Activated CD4-positive, alpha-beta T cell treated with anti-CD3 and anti-CD28 coated beads for 4 hours (primary cell): ENCODE measurements at places on chromosomes 5 and 9.

- no peak for DNase-seq
Measured at GRCh38 chr5:66174338-66174737, 30.2 kb downstream of the SREK1 start.

DNA sequence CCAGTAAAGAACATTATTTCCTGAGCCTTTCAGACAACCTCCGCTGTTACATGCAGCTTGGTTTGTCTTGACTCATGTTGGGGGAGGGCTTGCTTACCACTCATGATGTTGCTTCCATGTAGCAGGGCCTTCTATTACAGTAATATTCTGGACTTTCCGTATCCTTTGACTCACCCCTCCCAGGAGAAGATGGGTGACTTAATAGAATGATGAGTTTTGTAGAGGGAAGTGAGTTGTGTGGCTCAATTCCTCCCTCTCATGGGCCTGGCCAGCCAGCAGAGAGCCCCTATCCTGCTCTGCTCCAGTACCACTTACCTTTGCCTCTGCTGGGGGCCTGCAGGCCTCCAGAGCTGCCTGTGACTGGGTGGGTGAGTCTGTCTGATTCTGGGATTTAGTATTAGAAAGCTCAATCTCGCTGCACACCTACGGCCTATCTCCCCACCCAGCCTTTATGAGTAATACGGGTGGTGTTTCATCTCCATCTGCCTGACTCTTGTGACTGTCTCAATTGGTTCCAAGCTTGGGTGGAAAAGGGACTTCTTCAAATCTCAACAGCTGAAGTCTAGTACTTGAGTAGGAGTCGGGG, 52.6 kb upstream of the KLF9 start:
- peak; percentile 30 for DNase-seq

GRCh38 chr5:69414885-69415583, at the start of gene MARVELD2:
Gene MARVELD2, plus strand, starts transcription at chr5:69415116. Its CDS starts 4,270 bp downstream, at chr5:69419386.
- DNase-seq = peak; percentile 50

DNA sequence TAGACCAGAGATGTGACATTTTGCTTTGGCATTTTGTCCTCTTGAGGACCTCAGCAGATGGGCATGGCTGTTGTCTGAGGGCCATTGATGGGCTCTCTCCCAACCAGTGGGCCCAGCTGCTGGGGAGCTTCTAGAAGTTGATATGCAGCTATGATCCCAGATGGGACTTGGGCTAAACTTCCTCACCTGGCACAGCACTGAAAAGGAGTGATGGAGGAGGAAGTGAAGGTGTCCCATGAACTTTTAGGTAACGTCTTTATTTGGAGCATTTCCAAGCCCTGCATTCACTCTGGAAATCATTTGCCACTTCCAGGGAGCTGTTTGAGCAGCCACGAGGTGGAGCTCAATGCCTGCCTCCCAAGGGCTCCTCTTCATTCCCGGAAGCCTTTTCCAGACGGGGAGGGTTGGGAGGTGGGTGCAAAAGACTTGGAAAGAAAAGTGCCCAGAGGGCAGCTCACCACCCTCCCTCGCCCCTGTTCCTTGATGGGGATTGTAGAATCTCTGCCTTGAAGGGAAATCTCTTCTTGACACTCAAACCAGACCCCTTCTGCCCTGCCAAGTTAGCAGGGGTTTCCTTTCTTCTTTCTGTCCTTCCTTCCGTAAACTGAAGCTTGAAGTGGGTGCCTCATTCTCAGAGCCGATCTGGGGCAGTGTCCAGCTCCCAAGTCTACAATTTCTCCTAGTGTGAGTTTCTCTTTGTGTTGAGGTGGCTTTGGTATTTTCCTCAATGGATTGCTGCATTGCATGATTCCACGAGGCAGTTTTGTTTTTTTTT, 18.1 kb upstream of the NEUROG1 start:
- DNase-seq = no peak

GRCh38 chr9:28365020-28365640, 791.8 kb upstream of the C9orf72 start:
- DNase-seq = no peak

DNA sequence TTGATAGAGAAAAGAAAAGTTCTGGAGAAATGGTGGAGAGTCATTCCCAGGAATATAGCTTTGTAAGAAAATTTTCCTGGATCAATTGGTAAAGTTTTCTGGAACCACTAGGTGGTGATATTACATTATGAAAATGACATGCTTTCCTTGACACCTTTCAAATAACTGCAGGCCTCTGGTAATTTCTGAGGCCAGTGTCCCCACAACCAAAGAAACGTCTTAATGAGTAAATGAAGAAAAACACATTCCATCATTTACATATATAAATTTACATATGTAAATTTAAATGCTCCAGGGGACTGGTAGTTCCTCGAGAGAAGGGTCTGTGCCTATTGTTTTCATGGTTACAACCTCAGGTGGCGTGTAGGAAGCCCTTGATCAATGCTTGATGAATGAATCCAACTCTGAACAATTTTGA, 17.2 kb upstream of the RGS3 start:
- DNase-seq = peak; percentile 9

DNA sequence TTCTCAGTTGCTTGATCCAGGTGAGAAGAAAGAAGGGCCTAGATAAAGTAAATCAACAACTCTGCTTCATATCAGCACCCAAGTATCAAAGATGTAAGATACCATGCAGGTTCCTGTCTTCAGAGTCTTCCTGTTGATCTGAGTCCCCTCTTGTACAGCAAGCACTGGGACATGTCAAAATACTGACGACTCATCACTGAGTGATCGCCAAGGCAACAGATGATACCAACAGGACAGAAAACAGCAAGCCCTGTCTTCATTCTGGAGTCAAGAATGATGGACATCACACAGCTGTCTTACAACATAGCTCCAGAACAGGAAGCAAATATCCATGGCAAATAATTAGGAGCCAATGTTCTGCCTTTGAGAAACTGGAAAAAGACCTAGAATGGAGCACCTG, 83.7 kb downstream of the TARS1 start:
- no peak for DNase-seq

GRCh38 chr5:9932770-9933169, 302.6 kb upstream of the TAS2R1 start:
- no peak for DNase-seq

DNA sequence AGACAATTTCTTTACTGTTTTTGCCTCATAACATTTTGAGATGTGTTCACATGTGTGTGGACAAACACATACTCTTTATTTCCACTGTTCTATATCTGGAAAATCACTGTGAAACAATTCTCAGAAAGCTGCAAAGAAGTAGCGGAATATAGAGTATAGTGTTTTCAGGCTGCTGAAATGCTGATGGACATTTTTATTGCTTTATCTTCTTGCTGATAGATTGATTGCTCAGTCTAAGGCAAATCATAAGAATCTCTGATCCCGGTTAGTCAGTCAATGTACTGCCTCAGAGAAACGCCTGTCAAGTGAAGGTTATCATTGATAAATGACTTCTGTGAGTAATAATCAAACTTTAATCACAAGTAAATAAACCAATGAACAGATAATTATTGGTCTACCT, 364.9 kb upstream of the CTNND2 start:
- DNase-seq = no peak

- DNase-seq = no peak
Measured at GRCh38 chr9:97773723-97774122, 76.6 kb upstream of the XPA start.

DNA sequence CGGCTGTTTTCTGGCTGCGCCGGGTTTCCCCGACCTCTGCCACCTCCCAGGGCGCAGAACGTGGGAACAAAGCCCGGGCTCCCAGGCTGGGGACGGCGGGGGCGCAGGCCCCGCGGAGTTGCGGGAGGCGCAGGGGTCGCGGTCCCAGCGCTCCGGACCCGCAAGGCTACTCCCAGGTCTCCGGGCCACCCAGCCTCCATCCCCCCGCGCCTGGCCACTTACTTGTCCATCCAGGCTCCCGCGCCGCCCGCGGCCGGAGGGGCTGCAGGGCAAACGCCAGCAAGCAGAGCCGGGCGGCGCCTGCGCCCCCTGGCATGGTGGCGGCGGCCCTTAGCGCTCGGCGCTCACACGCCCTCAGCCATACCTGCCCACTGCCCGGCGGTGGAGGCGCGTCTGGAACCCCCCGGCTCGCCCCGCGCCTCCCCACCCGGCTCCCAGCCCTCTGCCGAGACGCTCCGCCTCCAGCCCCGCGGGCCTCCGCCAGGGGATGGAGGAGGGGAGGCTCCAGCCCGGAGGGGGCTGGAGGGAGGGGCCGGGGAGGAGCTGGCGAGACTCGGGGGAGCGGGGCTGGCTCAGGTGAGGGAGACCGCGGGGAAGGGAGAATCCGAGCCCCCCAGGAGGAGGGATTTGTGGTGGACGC, at the start of gene ADAM19:
TSS of gene ADAM19 (minus strand) at position 395 of the 640 bp plus-strand sequence. CDS start at position 316, 79 bp downstream.
- peak; percentile 62 for DNase-seq

DNA sequence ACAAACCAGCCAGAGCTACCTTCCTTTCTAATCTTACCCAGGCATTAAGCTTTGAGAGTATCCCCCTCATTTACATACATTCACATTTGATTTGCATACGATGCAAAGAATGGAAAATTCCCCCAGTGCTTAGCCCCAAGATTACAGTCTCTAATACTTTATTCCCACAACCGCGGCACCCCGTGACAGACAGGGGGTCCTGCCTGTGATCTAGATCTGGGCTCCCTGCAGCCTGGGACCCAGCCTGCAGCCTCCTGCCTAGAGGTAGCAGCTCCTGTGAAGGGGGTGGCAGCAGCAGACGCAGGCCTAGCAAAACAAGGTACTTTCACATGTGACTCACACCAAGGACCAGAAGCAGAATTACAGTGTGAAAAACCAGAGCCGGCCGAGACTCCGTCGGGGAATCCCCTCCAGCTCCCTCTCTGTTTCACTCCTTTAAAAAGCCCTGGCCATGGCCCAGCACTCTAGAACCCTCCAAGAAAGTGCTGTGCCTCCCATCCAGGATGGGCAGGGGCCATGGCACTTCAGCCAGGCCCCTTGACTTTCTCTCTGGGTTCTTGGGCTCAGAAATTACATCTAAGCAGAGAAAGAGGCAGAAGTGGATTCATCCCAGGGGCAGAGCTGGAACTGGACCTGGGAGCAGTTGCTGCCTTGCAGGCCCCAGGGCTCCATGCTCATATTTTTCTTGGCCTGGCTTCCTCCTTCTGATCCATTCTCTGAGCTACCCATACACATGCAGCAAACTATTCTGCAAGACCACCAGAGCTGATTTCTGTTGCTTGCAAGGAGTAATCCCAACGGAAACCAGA, 14.0 kb upstream of the TCF7 start:
- peak; percentile 85 for DNase-seq

GRCh38 chr9:125851979-125852378, 104.8 kb downstream of the PBX3 start:
- DNase-seq = no peak

DNA sequence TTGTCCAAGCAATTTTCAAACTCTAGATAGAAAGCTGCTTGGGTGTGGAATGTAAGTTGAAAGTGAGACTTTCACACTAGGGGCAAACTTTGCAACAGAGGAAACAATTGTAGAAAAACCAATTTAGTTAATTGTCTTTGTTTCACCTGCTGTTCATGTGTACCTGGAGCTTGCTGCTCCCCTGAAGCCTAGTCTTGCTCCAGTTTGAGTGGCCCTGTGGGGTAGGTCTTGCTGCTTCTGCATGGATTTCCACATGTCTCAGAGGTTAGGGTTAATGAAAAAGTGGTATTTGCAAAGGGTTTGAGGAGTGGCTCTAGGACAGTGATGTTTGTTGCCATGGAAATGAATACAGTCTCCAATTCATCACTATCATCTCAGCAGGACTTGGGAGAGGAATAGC, 182.2 kb downstream of the FSTL4 start:
- no peak for DNase-seq

GRCh38 chr9:124347968-124348358, 67.3 kb downstream of the PSMB7 start:
- DNase-seq = no peak

- no peak for DNase-seq
Measured at GRCh38 chr9:8494571-8494970, 695.0 kb upstream of the DMAC1 start.

DNA sequence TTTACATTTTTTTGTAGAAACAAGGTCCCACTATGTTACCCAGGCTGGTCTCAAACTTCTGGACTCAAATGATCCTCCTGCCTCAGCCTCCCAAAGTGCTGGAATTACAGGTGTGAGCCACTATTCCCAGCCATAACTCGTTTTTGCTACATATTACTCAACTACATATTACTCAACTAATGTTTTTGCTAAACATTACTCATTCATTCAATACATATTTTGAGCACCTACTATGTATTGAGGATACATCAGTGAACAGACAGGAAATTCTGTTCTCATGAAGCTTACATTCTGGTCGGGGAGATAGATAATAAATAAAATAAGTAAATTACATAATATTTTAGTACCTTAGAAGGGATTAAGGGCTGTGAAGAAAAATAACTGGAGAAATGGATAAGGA, 34.9 kb upstream of the STOM start:
- no peak for DNase-seq

DNA sequence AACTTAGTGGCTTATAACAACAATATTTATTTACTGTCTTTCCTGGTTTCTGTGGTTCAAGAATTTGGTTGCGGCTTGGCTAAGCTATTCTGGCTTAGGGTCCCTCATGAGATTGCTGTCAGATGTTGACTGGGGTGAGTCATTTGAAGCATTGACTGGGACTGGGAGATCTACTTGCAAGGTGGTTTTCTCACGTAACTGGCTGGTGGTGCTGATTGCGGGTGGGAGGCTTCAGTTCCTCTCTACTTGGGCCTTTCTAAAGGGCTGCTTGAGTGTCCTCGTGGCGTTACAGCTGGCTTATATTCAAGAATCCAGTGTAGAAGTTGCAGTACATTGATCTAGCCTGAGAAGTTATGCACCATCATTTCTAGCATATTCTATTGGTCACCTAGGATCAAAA, 218.5 kb upstream of the ELAVL2 start:
- no peak for DNase-seq

DNA sequence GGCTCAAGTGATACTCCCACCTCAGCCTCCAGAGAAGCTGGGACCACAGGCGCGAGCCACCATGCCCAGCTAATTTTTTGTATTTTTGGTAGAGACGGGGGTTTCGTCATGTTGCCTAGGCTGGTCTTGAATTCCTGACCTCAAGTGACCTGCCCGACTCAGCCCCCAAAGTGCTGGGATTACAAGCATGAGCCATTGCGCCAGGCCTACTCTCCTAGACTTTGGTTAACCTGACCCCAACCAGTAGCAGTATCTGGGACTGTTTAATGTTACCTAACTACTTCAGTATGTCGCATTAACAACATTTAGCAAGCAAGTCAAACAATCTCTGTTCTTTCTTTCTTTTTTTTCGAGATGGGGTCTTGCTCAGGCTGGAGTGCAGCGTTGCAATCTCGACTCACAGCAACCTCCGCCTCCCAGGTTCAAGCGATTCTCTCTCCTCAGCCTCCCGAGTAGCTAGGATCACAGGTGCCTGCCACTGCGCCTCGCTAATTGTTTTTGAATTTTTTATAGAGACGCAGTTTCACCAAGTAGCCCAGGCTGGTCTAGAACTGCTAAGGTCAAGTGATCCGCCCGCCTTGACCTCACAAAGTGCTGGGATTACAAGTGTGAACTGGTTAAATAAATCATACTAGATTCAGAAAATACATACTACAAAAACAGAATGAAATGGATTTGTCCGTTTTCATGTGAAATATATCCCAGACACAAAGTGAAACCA, 2.0 kb downstream of the AK3 start:
- no peak for DNase-seq

- peak; percentile 86 for DNase-seq
Measured at GRCh38 chr9:129868872-129869486, 33.7 kb downstream of the USP20 start.
